NCI-H446 treated with DMSO at 0.1 percent for 48 hours (cell line): ENCODE measurements at places on chromosomes 12 and 14.

GRCh38 chr12:42957136-42957535 lies 367.6 kb upstream of the PRICKLE1 start:
- peak; percentile 81 for DNase-seq

- no peak for DNase-seq
These were observed 50.3 kb upstream of the SRSF5 start for GRCh38 chr14:69716478-69717187.

- DNase-seq = no peak
These were observed 74.3 kb downstream of the ANO6 start for GRCh38 chr12:45290216-45290605.

DNA sequence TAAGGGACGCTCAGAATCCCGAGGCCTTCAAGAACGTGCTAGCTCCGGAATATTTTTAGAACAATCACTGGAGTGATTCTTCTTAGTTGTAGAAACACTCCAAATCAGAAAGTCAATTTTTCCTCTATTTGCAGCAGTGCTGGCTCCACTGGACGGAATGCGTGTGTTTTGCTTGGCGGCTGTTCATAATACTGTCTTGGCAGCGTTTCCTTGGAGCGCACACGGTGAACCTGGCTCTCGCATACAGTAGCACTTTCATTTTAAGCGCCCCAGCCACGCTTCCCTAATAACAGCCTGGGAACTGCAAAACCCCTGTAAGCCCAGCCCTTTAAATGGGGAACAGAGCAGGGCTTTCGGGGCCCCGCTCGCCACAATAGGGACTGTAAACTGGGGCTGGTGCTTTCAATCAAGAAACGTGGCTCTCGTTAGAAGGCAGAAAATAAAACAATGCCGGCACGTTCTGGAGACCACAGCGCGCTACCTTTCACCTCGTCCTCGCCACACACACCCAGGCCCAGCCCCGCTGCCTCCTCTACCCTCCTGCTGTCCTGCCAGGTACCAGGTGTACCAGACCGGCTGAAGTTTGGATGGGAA lies 79.9 kb downstream of the BCL11B start:
- peak; percentile 67 for DNase-seq

- no peak for DNase-seq
These were observed 46.6 kb upstream of the BICDL1 start for GRCh38 chr12:119942386-119942785.
